ENCODE measurements at places on chromosomes 16 and 17.

GRCh38 chr16:69930117-69930776, 20.9 kb upstream of the CLEC18A start:
- peak; percentile 28 for DNase-seq

GRCh38 chr16:48361012-48361411, 24.2 kb downstream of the SIAH1 start:
- DNase-seq: no peak

GRCh38 chr17:59027750-59028149, 78.9 kb downstream of the TRIM37 start:
- DNase-seq: no peak

- DNase-seq: no peak
Measured at GRCh38 chr16:6286176-6286575, 1046.5 kb upstream of the RBFOX1 start.

DNA sequence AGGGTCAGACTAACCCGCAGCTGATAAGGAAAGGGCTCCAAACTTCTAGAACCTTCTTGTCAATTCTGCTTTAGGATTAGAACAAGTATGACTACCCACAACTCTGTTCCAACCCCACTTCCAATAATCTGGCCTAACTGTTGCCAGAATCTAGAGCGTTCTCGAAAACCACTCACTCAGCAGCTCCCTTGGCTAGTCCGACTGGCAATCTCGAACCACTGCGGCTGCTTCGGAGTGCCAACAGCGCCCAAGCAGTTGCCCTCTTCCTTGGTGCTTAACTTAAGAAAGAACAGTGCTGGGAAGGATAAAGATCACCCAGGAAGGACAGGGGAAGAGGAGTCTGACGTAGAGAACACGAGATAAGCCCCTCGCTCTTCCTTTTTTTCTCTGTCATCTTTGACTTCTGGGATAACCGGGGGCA, 818 bp downstream of the DNAJC7 start:
- no peak for DNase-seq

DNA sequence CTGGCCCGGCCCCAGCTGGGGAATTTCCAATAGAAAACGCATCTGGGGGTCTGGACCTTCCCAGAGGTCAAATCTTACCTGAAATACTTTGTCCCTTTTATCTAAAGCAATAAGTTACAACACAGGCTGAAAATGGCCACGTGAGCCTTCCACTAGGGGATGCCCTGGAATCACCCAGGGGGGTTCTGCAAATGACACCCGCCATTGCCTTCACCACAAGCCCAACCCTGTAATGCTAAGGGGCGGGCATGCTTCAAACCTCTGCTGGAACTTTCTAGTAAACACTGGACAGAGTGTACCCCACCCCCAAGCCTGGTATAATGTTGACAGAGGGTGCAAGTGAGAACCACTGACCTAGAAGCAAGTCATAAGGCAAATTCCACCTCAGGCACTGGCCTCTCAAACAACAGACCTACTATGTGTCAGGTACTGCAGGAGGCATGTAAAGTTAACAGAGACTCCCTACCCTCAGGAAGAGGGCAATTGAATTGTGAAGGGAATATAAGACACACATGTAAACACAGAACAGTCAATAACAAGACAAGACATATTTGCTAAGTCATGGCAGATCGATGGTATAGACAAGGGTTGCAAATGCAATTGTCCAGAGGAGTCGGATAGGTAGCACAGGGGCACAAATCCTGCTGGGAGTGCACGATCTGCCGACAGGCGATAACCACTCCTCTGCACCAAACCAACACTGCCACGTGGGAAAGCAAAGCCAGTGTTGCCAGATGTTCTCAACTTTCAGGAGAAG, 59.0 kb downstream of the ARHGAP17 start:
- DNase-seq: no peak

GRCh38 chr16:67186550-67186950, 2.8 kb upstream of the MATCAP1 start:
- DNase-seq: no peak

GRCh38 chr17:58285422-58285810, 4.7 kb upstream of the MPO start:
- DNase-seq: no peak

GRCh38 chr16:27890866-27891265, 172.6 kb downstream of the GSG1L start:
- DNase-seq: no peak

GRCh38 chr17:41663451-41664171, 25.1 kb upstream of the EIF1 start:
- DNase-seq: no peak

GRCh38 chr16:58628845-58629732, 537 bp downstream of the CNOT1 start:
- peak; percentile 20 for DNase-seq

GRCh38 chr17:8153957-8154607, 1.9 kb upstream of the PER1 start:
- peak; percentile 53 for DNase-seq

DNA sequence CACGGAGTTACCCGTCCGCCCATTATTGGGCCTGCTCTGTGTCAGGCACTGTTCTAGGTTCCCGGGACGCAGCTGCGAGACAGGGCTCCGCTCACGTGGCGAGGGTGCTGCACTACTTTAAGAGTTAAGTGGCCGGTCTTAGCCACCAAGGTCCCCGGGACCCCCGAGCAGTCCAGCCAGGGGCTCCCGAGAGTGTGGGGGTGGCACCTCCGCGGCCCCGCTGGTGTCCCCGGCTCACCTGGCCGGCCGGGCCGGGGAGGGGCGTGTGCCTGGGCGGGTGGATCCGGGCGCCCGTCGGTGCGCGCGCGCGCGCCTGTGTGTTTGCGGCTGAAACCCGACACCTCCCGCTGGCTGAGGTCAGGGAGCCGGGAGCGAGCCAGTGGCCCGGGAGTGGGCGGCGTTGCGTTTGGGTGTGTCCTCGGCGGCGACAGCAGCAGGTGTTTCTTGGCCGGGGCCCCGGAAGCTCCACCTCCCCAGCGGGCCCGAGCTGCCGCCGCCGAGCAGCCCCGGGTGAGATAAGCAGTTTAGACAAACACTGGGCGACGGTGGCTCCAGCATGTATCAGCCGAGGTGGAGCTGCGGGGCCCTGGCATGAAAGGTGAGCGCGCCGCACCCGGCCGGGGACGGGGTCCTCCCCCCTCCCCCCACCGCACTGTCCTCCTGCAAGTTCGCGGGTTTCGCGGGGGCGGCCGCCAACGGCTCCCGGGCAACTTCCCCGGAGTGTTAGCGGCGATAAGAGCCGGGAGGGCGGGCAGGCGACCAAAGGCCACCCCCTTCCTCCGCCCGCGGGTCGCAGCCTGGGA, at the start of gene GSE1:
TSS of gene GSE1 (plus strand) at position 522 of the 803 bp plus-strand sequence. CDS start at position 592, 70 bp downstream.
- DNase-seq: peak; percentile 73
